ENCODE measurements at places on chromosomes 11 and 22.
A peak's percentile ranks its signal among the peaks of the same experiment; 100 is the strongest.

DNA sequence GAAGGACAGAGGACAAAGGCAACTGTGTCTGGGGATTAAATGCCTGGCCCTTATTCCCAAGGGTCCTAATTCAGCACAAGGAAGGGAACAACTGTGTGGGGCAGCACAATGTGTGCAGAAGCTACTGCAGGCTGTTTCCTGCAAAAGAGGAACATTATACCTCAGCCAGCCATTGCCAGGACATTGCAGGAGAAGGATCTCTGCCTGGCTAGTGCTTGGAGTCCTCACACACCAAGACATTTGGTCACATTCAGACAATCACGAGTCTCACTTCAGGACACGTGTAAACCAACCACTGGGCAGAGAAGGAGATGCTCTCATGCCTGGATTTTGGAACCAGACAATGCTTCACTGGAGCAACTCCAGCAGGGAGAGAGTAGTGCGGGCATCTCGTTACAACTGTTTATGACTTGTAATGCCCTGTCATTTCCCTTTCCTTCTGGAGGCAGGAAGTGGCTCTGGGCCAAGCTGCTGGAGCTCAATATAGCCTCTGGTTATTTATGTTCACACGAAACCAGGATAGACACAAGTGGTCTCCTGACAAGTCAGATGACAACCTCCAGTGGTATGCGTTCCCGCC is 23.9 kb upstream of the ZC3H12C start:
- DNase-seq = no peak

DNA sequence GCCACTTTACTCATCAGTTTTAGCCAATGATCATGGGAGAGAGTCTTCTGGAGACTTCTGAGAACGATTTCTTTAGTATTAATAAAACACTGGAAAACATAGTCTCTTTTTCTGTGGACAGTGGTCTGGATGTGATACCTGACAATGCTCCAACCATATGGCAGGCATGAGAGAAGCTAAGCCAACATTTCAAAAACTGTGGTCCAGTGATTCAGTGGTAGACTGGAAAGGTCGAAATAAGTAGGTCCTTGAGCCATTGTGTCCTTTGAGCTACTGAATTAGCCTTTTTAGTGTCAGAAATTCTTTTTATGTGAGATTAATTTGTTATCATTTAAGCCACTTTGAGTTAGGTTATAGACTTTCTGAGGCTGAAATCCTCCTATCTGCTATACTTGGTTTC is 197.7 kb upstream of the CTSC start:
- no peak for DNase-seq

DNA sequence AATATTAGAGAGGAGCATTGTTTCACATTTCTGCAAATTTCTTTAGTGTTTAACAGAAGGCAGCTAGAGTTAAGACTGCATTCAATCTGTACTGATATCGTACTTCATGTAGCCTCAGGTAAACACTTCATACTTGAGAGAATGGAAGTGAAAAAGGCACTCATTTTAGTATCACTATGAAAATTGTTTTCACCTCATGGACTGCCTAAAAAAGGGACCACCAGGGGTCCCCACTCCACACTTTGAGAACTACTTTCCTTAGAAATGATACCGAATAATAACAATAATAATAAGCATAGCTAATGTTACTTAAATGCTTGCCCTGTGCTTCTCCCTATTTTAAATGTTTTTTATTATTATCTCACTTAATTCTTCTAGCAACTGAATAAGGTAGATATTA is 95.1 kb downstream of the BLID start:
- no peak for DNase-seq

GRCh38 chr11:75107187-75107586 is 10.5 kb upstream of the OR2AT4 start:
- no peak for DNase-seq

- DNase-seq = peak; percentile 37
Observed at GRCh38 chr22:41919357-41920224, 4.7 kb upstream of the SHISA8 start.

- no peak for DNase-seq
Observed at GRCh38 chr22:21029486-21030025, 2.8 kb downstream of the SLC7A4 start.

- DNase-seq = no peak
Observed at GRCh38 chr22:21009638-21010425, 5.1 kb upstream of the P2RX6 start.

DNA sequence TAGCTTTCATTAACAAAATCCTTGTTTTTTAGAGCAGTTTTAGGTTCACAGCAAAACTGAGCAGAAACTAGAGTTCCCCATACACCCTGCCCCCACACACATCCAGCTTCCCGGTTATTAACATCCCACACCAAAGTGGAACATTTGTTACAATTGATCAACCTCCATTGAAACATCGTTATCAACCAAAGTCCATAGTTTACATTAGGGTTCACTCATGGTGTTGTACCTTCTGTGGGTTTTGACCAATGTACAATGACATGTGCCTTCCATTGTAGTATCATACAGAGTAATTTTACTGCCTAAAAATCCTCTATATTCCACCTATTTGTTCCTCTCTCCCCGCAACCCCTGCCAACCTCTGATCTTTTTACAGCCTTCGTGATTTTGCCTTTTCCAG is 28.5 kb downstream of the PRDM11 start:
- no peak for DNase-seq

- DNase-seq = no peak
Observed at GRCh38 chr11:30560206-30561106, 25.7 kb downstream of the MPPED2 start.

DNA sequence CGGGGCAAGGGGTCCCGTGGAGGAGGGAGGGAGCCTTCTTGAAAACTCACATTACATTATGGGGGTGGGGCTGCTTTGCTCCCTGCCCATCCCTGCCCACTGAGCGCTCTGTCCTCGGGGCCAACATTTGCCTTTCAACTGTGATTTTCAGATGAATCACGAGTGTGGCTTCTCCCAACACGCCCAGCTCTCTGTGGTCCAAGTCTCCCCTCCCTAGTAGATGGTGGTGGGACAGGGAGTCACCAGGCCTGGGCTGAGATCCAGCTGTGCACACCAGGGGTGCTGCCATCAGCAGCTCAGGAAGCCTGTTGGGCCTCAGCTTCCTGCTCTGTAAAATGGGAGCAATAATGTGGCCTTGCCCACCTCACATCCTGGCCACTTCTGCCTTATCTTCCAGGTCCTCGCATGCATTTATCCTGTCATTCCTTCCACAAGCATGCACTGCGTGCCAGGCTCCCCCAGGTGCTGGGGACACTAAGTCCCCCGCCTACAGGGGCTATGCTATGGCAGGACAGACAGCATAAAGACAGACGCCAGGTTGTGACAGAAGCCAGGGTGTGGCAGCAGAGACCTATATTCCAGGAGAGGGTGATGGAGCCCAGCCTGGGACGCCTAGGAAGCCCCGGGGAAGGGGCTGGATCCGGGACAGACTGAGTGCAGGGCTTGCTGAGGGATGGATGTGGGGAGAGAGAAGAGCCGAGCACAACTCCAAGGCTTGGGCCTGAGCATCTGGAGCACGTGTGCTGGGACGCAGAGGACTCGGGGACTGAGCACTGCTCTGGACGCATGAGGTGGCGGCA is 30.5 kb downstream of the NFAM1 start:
- no peak for DNase-seq

DNA sequence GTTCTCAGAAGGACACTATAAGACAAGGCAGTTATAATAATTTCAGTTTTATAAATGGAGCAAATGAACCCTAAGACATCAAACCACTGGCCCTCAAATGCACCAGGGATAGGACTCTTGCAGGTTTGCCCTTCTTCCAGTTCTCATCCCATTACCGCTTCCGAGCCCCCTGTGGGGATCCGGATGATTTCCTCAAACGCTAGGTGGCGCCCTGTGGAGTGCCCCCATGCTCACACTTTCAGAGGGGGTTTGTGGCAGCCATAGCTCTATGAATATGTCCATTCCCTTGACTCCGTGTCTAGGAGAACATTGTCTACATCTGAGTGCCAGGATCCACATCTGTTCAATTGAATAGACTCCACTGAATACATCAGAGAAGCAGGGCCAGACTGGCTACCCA is 816.3 kb downstream of the NTM start:
- DNase-seq = no peak

DNA sequence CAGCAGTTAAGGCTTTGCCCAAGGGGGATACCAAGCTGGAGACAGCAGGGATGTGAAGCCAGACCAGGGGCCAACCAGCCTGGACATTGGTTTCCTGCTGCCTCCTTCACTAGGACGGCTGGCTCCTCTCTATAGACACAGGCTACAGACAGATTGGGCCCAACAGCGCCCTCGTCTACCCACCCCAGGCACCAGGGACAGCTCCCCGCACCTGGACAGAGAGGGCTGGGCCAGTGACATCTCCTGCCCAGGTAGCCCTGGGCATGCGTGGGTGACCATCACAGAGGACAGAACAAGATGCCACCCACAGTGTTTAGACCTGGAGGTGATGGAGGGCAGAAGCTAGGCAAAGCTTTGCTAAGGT is 1.2 kb downstream of the DKK3 start:
- DNase-seq = no peak

All from stimulated activated CD4-positive, alpha-beta T cell treated with anti-CD3 and anti-CD28 coated beads, Interleukin-1b, Interleukin-23, amount 100 ng/mL, for 48 hours (primary cell).